LHCN-M2 (cell line): ENCODE measurements at places on chromosomes 1 and 21.

DNA sequence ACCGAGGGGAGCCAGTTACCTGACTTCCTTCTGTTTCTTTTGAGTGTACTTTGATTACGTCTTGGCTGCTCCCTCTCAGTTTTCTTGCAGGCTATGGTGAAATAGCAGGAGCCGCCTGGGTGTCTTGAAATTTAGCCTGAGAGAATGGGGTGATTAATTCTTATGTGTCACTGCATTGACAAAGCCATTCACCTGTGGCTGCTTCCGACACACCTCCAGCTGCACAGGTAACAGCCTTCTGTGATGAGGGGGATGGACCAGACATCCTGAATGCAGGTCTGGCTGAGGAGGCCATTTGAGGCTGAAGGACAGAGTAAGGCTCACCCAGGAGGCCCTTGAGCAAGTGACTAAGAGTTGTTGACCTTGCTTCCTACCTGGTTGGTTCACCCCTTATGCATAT is 16.5 kb downstream of the CACNA1E start:
- no peak for DNase-seq

GRCh38 chr1:43651188-43651587 is 1.2 kb downstream of the KDM4A start:
- no peak for DNase-seq

DNA sequence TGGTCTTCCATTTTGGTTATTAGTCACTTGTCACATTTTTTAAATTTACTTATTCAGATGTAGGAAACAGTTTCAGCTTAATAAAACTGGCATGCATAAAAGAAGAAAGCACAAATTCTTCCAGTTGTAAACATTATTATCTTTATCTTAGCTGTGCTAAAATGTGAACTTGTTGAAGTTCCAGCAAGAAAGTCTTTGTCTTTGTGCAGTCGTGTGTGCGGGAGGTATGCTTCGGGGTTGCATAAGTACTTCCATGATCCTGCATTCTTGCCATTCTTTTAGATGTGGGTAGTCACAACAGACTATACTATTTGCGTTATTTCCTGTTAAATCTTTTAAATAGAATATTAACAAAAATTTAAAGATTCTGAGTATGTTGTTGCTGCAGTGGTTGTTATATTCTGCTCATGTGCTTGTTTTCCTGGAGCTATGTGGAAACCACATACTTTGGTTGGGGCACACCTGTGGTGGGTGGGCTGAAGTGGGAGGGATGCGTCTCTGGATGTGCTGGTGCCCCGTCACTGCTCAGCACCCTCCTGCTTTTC is 49.9 kb downstream of the CBS start:
- no peak for DNase-seq

GRCh38 chr1:26003756-26004155 is 5.9 kb upstream of the PAFAH2 start:
- DNase-seq = no peak

- DNase-seq = no peak
Observed at GRCh38 chr1:87089823-87090222, 175.4 kb downstream of the HS2ST1 start.

GRCh38 chr1:228438266-228438665 is 21.6 kb upstream of the TRIM17 start:
- no peak for DNase-seq

- no peak for DNase-seq
Observed at GRCh38 chr1:89023026-89023425, 360 bp upstream of the GBP3 start.

DNA sequence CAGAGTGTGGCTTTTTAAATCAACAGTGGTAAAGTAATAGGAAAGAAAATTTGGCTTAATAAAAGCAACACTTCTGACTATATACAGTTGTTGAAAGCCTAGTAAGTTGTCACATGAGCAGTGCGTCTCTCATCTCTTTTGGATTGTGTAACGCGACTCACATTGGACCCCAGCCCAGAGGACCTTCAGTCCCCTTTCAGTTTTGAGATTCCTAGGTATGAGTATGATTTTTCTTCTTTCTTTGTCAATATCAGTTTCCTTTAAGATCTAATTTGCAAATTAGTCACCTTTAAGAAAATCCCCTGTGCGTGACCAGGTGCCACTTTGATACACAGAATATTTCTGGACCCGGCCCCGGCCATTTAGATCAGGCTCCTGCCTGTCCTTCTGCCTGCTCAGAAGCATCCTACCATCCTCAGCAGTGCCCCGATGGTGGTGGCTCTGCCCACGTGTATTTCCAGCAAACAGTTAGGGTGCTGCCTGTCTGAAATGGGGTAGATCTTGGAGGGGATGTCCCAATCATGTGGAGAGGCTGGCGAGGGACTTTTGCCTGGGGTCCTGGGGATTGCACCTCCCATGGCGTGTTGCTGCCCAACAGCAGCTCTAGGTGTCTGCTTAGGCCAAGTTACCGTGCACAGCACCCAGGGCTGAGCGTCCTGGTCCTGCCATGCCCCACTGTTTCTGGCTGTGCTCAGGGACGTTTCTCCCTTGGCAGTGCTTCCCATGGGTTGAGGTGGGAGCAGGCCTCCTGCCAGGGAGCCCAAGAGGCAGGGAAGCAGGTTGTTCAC is 21.1 kb downstream of the SNAP47 start:
- no peak for DNase-seq

- DNase-seq = no peak
Observed at GRCh38 chr1:29802181-29803068, 566.1 kb downstream of the PTPRU start.

- peak; percentile 79 for DNase-seq
Observed at GRCh38 chr1:111563619-111564018, 56.0 kb upstream of the RAP1A start.

DNA sequence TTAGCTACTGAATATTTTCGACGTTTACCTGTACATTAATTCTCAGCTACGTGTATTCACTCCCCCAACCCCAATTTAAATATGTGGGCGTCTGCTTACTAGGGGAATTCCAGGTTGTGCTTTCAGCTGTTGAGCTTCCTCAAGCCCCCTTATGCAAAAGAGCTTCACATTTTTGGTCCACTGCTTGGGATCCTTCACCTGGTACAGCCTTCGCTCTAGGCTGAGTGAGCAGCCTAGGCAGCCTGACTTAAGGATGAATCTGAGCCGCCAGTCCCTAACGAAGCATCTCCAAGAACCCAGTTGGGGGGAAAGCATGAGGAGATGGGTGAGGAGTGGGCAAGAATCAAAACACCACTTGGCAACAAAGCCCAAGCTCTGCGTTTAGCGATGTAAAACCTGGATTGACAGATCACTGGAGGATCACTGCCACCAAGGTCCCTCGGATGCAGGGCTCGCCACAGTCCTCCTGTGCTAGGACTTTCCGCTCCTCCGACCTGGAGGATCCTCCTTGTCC is 674 bp downstream of the BCL10 start:
- DNase-seq = no peak

- DNase-seq = no peak
Observed at GRCh38 chr1:218274511-218274910, 10.6 kb upstream of the RRP15 start.

GRCh38 chr1:178724728-178725465 is at the start of gene RALGPS2:
Gene RALGPS2, plus strand, starts transcription at chr1:178725244. Its CDS starts 51,521 bp downstream, at chr1:178776765.
- DNase-seq = peak; percentile 70

DNA sequence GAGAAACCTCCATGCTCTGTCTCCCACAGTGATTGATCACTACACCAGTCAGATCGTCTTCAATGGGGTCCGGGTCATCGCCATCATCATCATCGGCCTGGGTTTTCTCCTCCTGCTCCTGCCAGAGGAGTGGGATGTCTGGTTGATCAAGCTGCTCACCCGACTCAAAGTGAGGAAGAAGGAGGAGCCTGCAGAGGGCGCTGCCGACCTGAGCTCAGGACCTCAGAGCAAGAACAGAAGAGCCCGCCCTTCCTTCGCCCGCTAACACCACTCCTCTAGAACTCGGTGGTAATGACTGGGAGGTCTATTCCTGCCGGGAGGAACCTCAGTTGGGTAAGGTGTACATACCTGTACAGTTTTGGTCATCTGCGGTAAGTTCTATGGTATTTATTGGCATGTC is 50.3 kb upstream of the COA6 start:
- no peak for DNase-seq

- peak; percentile 95 for DNase-seq
Observed at GRCh38 chr1:6579374-6580118, at the start of gene ZBTB48. Gene ZBTB48, plus strand, starts transcription at chr1:6579994. Its CDS starts 616 bp downstream, at chr1:6580610.

GRCh38 chr1:210815641-210816550 is 318.1 kb downstream of the KCNH1 start:
- no peak for DNase-seq

DNA sequence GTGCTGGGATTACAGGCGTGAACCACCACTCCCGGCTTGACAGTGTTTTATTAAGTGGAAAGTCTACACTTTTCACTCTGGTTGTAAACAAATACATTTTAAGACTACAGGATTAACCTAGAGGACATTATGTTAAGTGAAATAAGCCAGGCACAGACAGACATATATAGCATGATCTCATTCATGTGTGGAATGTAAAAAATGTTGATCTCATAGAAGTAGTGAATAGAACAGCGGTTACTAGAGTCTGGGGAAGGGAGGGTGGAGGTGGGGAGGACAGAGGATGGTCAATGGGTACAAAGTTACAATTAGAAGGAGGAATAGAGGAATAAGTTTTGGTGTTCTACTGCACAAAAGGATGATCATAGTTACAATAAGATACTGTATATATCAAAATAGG is 16.9 kb downstream of the CTH start:
- no peak for DNase-seq

DNA sequence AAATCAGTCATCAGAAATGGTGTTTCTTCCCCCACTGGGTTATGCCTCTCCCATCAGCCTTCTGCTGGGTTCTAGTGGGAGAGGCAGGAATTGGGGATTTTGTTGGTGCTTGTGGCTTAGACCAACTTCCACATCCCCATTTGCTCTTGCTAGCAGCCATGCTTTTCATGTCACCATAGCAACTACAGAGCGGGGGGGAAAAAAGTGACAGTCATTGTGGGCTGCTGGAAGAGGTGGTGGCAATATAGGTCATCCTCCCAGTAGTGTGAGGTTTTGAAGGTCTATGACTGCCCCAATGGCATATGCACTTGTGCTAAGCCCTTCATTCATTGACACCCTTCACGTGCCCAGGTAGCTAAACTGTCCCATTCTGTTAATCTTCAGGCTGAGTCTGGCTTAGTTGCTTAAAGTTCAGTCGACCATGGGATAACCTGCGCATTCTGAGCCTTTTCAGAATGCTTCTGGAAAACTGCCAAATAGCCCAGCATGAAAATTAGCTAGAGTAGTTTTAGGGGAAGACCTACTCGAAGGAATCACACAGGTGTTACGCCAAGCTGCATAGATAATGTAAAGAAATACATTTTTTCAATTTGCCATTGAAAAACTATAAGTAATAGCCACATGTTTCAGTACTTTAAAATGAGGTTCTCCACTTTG is 53.7 kb upstream of the ZNF326 start:
- no peak for DNase-seq

GRCh38 chr1:100360790-100361510 is 8.6 kb downstream of the CDC14A start:
- peak; percentile 54 for DNase-seq

DNA sequence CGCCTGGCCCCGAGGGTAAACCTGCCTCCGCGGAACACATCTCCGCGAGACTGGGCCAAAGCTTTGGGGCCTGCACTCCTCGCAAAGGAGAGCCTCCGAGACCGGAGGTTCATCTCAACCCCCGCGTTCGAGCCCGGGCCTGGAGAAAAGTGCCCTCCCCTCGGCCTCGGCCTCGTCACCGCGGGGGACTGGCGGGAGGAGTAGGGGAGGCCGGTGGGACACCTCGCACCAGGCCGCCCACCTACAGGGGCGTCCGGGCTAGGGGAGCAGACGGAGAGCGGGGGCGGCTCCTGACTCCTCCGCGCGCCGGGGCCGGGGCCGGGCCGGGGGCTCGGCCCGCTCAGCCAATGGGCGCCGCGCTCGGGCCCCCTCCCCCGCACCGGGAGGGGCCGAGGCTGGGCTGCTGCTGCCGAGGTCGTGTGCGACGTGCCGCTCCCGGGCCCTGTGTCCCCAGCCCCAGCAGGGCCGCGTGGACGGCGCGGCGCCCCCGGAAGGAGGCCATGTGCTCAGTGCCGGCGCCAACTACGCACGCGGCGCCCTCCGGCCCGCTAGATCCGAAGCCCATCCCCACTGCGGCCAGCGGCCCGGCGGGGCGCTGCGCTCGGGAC is 684 bp downstream of the SLC2A1 start:
- peak; percentile 60 for DNase-seq

DNA sequence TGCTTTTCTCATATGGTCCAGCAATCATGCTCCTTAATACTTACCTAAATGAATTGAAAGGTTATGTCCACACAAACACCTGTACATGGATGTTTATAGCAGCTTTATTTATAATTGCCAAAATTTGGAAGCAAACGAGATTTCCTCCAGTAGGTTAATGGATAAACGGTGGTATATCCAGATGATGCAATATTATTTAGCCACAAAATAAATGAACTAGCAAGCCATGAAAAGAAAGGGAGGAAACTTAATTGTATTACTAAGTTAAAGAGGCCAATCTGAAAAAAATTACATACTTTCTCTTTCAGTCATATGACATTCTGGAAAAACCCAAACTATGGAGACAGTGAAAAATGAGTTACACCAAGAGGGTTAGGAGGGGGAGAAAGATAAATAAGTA is 76.3 kb upstream of the LRRC7 start:
- no peak for DNase-seq

DNA sequence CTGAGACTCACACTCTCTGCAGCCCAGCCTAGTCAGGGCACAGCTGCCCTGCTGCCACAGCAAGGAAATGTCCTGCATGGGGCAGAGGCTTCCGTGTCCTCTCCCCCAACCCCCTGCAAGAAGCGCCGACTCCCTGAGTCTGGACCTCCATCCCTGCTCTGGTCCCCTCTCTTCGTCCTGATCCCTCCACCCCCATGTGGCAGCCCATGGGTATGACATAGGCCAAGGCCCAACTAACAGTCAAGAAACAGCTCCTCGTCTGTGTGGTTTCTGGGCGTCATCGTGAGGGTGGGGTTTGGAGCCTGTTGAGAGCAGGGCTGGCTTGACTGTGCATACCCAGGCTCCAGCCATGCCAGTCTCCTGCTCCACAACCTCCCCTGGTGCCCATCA is 19.5 kb downstream of the FAAH start:
- no peak for DNase-seq

GRCh38 chr1:54105736-54106269 is 47.0 kb downstream of the CDCP2 start:
- peak; percentile 82 for DNase-seq

GRCh38 chr1:180837020-180837419 is 75.7 kb upstream of the KIAA1614 start:
- DNase-seq = no peak

DNA sequence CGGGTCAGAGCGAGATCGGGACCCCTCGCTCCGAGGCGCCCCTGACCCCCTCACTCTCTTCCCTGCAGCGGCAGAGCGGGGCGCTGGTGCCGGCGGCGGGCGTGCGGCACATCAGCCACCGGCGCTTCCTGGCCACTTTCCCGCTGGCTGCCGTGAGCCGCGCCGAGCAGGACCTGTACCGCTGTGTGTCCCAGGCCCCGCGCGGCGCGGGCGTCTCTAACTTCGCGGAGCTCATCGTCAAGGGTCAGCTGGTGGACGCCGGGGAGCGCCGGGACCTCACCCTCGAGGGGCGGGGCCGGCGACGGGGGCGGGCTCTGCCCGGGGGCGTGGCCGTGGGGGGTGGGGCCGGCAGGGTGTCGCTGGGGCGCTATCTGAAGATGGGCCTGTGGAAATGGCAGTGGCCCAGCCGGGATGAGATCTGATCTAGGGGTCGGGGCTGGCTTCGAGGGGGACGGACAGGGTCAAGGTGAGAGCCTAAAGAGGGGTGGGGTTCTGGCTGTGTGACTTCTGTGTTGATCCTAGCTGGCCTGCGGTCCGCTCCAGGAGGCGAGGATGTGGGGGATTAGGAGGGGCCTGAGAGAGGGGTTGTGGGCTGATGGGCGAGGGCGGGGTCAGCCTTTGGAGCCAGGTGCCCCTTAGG is 23.6 kb downstream of the PTPRU start:
- DNase-seq = no peak
